ENCODE measurements at places on chromosomes 16 and 17. TPM values are rescaled to one million over a fixed set of nuclear protein-coding genes. Genes with fewer than 3 reads are reported as not detected.

GRCh38 chr17:6667516-6667915 is 16.0 kb downstream of the C17orf100 start:
- H3K27ac ChIP-seq: no peak overlapping the region
- H3K4me3 ChIP-seq: no peak overlapping the region
- H3K27me3 ChIP-seq: peaks cover 35% of the 10 kb centered on the region
- no peak for DNase-seq
- peaks cover 4% of the 10 kb centered on the region for H3K4me1 ChIP-seq

- peaks cover 4% of the 10 kb centered on the region for H3K27me3 ChIP-seq
- H3K27ac ChIP-seq: no peak overlapping the region
- no peak overlapping the region for H3K4me3 ChIP-seq
These were observed 71.5 kb upstream of the KSR1 start for GRCh38 chr17:27384726-27385125.

DNA sequence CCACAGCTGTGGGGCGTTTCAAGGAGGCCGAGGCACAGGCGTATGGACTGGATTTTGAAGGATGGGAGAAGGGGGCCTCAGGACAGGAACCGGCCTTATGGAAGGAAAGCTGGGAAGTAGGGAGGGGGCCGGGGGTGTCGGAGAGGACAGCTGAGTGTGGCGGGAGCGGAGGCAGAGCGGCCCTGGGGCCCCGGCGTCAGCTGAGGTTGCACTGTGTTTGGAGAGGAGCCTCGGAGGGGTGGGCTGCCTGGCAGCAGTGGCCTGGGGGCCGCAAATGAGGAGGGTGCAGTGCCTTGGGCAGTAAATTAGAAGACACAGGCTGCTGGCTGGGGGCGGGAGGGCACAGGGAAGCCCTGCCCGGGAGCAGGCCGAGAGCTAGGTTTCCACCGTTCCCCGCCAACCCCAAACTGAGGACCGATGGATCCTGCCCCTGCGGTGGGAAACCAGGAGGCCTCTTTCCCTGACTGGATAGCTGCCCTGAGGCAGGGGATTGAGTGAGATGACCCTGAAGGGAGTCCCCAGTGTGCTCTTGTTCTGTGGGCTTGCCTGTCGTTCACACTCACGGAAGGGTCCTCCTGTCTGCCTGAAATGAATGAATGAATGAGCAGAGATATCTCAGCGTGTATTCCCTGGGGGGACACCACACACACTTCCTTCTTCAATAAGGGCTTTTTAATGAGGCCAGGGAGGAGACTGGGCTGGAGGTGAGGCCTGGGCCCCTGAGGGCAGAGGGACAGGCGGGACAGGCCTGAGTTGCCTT is 18.4 kb downstream of the FOXJ1 start:
- peak overlapping the region; percentile 47 for H3K4me3 ChIP-seq
- peaks cover 6% of the 10 kb centered on the region for H3K4me1 ChIP-seq
- H3K27ac ChIP-seq: peak overlapping the region; percentile 34
- DNase-seq: no peak
- H3K27me3 ChIP-seq: no peaks in the 10 kb centered on the region

DNA sequence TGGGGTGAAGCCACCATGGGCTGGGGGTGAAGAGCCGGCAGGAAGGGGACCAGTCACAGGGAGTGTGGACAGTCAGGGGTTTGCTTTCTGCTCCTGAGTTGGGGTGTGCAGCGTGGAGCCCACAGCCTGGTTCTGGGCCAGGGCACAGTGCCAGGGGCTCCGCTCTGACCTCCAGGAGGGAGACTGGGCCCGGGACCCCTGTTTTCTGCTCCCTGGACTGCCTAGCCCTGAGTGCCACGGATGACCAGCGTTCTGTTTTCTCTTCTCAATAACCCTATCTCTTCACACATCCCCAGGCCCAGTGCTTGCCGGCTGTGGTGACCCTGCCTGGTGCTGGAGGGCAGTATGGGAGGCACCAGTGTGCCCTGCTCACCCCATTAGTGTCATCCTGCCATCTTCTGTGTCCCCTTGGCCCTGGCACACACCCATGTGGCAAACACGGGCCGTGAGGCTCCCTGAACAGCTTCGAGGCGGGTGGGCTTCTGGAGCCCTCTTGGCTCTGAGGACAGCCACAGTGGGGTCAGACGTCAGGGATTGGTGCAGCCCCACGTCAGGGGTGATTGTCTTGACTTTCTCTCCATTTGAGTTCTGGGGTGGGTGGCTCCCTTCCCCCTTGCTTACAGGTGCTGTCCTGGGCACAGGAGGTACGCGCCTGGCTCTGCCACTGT is 1.1 kb downstream of the CEMP1 start:
- no peak overlapping the region for H3K27ac ChIP-seq
- H3K4me1 ChIP-seq: peaks cover 21% of the 10 kb centered on the region
- no peaks in the 10 kb centered on the region for H3K27me3 ChIP-seq
- H3K36me3 ChIP-seq: no peaks in the 10 kb centered on the region
- no peak overlapping the region for H3K4me3 ChIP-seq

The ZNF469 gene
- total RNA-seq: 6.1 TPM

Measured in natural killer cell treated with Interleukin-12 subunit alpha and Interleukin-12 subunit beta and Interleukin-15 and Interleukin-18, amount 100 ng/mL, for 72 hours (primary cell).